ENCODE measurements at places on chromosomes 16 and 17.

DNA sequence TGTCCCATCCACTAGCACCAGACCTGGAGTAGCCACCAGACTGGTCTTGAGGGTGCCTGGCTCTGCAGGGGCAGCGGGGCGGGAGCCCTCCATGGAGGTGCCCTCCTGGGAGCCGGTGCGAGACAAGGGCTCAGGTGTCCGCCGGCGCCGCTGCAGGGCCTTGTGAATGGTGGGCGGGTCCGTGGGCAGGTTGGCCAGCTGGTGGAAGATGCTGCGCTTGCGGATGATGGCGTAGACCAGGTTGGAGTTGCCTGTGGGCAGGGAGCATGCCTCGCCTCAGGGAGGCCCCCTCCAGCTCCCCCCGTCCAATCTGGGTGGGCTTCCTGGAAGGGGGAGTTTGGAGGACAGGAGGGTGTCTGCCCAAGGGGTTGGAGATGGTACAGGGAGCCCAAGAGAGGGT lies 18.4 kb downstream of the OTOP3 start:
- no peak for DNase-seq

DNA sequence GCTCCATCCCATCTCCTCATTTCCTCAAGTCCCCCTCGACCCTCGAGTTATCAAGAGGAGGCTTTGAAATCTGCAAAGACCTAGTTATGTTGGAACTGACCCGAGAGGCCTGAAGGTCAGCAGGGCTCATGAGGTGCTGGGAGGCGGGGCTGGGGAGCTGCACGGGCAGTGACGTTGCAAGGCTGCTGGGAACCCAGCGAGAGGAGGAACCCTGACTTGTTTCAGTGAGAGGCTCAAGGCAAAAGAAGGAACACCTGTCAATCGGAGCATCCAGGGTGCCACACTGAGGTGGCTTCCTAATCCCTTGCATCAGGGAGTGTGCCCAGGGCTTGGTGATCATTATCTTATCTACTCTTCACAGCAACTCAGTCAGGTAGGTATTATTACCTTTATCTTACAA lies 86.9 kb downstream of the CDH11 start:
- no peak for DNase-seq

- DNase-seq = no peak
Observed at GRCh38 chr17:80596760-80597608, 52.3 kb downstream of the RPTOR start.

DNA sequence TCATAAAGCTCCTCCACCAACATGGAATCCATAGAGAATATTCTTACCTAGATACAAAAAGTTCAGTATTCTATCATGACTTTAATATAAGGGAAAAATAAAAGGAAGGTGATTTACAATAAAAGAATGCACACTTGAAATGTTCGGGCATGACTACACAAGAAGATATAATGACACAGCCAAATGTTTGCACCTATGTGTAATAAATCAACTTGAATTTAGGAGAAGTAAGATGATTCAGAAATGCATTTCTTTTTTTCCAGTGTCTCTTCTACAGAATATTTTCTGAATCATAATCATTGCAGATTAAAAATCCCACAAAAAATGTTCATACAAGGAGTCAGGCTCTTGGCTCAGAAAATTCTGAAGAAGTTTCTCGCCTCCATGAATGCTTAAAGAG lies 404.0 kb upstream of the HSBP1 start:
- no peak for DNase-seq

GRCh38 chr17:47310186-47310733 lies 13.5 kb upstream of the EFCAB13 start:
- DNase-seq = no peak

DNA sequence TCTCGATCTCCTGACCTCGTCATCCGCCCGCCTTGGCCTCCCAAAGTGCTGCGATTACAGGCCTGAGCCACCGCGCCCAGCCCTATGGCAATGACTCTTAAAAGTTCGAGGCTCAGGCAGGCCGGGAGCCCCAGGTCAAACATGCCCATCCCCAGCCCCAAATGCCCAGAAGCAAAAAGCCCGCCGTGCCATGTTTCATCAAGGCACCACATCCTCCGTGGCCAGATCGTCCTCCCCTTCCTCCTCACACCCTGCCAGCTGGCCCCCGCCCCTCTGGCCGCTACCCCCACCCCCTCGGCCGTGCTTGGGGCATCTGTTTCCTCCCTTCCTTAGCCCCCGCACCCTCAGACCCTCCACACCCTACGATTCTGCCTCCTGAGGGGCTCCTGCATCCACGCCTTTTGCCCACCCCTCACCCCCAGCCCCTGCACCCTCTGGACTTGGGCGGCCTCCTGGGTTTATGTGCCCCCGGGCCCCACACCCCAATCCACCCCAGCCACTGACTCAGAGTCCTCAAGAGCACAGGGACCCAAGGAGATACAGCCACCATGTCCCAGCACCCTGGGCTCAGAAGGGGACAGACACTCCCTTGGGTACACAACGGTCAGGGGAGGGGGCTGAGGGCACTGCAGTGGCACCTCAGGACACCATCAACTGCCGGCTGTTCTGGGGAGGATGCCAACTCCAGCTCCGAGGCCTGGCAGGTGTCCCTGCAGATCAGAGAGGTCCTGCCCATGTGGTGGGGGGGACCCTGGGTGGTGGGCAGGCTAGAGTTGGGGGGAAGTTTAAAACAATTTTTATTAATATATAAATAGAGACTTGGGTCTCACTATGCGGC lies 7.1 kb downstream of the CTRB1 start:
- DNase-seq = no peak

GRCh38 chr16:64969221-64969620 lies 152.6 kb downstream of the CDH11 start:
- no peak for DNase-seq

- DNase-seq = no peak
Observed at GRCh38 chr17:37717627-37718323, 27.1 kb downstream of the HNF1B start.

GRCh38 chr16:65773301-65773874 lies 593.1 kb upstream of the CDH5 start:
- no peak for DNase-seq

DNA sequence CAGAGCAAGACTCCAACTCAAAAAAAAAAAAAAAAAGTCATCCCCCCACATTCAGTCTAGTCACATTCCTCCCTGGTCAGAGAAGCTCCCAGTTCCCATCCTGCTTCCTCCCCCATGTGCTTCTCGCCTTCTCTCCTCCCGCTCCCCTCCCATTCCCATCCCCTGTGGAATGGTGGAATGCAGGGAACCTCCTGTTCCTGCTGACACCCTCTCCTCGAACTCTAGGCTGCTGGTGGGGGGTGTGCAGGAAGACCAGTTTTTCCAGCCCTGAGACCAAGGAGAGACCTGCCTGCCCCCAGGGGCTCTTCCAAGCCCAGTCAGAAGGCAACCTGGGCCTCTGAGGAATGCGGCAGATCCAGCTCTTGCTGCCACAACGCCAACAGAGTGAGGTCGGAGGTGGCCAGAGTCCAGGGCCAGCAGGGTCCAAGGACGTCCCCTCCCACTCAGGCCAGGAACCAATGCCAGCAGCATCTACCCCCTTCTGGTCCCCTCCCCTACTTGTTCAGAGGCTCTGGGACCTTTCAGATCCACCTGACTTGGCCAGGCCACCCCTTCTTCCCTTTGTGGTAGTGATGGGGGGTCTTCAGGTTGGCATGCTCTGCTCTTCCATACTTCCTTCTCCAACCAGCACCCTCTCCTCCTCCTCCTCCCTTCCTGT lies 39.3 kb upstream of the TAC4 start:
- peak; percentile 70 for DNase-seq

DNA sequence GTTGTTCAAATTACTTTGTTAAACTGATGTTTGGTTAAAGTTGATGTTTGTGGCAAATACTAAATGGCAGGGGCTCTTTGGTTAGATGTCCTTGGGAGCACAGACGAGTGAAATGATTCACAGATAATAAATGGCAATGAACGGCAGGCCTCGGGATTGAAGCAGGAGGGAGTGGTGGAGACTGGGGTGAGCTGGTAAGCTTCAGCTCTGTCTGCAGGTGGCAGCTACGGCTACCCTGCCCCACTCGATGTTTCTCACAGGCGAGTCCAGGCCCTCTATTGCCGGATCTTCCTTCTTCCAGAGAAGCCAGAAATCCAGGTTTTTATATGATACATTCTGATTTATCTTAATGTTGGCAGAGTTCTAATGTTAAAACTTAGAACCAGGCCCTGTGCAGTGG lies 144.8 kb upstream of the CACNG5 start:
- DNase-seq = no peak

DNA sequence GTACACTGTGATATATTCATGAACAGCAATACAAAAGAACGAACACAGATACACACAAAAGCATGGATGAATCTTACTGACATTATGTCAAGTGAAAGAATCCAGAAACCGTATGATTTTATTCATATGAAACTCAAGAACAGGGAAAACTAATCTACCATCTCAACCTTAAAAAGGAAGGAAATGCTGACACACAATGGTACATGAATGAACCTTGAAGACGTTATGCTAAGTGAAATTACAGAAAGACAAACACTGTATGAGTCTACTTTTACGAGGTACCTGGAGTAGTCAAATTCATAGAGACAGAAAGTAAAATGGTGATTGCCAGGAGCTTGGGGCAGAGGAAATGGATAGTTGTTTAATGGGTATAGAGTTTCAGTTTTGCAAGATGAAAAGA lies 8.7 kb upstream of the PRKCB start:
- DNase-seq = no peak

GRCh38 chr17:231191-231965 lies 49.9 kb upstream of the DOC2B start:
- no peak for DNase-seq

GRCh38 chr17:48552466-48553189 lies 7.7 kb upstream of the HOXB2 start:
- no peak for DNase-seq

DNA sequence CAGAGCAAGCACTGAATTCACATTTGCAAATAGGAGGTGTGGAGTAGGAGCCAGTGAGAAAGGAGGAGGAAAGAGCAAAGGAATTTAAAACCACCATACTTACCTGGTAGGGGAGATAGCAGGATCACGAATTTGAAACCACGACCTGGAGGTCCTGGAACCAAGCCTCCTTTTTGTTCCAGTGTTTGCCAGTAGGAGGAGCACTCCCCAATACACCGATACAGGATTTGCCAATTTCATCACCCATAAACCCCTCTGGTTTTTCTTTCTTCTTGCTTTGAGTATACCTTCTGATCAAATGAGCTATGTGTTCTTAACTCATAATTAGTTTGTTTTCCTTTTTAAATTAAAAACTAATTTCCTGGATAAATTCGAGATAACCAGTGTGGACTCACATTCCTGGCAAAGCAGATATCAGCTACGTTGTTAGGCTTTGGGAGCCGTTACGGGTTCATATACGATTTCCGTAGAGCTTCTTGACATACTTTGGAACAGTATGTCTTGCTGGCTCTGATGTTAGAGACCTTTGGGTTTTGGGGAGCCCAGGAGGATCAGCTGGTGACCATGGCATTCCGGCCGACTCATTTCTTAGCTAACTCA lies 22.7 kb downstream of the BCO1 start:
- DNase-seq = no peak

DNA sequence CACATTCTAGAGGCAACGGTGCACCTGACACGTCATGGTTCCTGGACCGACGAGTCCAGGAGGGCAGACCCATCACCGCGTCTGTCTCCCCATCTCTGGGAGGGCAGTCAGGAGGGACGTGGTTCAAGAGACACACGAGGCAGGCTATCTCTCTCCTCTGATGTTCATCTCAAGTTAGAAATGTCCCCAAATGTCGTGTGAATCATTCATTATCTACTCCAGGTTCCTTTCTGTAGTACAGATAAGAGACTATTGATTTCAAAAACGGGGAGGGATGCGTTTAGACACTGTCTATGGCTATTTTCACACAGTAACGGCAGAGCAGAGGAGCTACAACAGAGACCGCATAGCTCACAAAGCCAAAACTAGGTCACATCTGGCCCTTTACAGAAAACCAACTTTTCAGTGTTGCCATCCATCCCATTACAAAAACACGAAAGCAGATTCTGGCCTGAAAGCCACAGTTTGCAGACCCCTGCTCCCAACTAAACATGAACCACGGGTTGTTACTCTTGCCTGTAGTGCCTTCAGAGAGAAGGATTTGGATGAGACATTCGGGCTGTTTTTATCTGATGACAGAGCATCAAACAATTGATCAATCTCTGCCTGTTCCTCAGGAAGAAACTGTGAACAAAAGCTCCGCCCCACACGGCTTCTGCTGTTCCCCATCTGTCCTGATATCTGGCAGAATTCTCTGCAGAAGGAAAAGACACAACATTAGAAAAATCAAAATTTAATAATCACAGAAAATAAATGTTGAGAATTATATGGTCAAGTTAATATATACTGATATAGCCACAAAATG lies 6.8 kb downstream of the MEAK7 start:
- no peak for DNase-seq

GRCh38 chr17:44530896-44531418 lies 26.3 kb upstream of the FZD2 start:
- no peak for DNase-seq

GRCh38 chr17:78281249-78281845 lies 49.9 kb downstream of the TMEM235 start:
- DNase-seq = no peak

DNA sequence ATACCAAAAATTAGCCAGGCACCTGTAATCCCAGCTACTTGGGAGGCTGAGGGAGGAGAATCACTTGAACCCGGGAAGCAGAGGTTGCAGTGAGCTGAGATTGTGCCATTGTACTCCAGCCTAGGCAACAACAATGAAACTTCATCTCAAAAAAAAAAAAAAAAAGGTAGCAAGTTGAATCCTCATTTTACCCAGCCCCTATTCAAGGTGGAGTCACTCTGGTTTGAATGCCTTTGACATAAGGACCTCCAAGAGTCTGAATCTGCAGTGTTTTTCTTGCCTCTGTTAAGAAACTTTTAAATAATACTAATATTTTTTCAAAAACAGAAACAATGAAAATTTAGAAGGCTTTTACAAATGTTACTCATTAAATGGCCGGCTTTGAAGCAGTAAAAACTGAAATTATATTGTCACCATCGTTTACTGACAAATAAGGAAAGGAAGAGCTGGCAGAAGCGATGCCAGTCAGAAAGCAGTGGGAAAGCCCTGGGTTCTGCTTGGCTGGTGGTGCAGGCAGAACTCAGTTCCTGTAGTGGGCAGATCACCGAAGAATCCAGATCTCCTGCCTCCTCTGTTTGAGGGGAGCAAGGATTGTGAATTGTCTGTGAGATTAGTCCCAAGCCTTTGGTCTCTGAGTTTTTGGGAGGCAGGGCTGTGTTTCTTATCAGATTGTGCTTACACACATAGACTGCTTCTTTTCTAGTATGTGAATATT lies 99.7 kb upstream of the HAS3 start:
- DNase-seq = no peak

DNA sequence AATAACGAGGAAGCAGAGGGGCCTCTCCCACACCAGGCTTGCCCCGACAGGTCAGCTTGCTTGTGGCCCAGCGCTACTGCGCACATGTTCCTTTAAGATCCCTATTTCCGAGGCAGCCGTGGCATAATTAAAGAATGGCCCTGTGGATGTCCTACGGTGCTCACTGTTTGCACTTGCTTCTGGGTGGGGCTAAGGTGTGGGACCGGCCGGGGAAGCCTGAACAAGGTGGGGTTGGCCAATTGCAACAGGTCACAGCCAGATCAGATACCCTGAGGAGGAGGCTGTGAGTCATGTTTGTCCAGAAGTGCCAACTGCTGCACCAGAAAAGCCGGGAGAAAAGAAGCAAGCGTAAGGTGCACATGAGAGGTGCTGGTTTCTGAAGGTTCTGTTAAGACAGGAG lies 158.5 kb upstream of the CACNG5 start:
- DNase-seq = peak; percentile 89
